ENCODE measurements at places on chromosomes 5 and 9.

GRCh38 chr5:129652349-129653056 lies 95.4 kb upstream of the MINAR2 start:
- H3K4me3 ChIP-seq: no peak overlapping the region
- no peak overlapping the region for H3K27ac ChIP-seq
- no peaks in the 10 kb centered on the region for H3K27me3 ChIP-seq

GRCh38 chr5:154771383-154771901 lies 16.3 kb downstream of the LARP1 start:
- no peaks in the 10 kb centered on the region for H3K27me3 ChIP-seq
- H3K27ac ChIP-seq: peak overlapping the region; percentile 57
- H3K4me1 ChIP-seq: peaks cover 97% of the 10 kb centered on the region

DNA sequence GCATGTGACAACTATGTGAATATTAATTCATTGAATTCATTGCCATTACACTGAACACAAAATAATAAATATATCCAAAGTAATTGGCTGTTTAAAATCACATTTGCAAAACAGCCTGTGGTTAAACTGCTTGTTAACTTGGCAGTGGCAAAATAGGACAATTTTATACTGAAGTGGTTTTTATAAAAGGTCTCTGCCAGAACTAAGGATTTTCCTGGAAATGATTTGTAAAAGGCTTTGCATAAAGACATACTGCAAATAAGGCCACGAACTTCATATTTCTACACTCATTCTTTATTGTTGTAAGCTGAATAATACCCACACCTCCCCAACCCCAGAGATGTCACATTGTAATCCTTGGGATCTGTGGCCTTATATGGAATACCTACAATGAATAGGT lies 370.3 kb upstream of the RGMB start:
- H3K4me1 ChIP-seq: peaks cover 29% of the 10 kb centered on the region
- no peaks in the 10 kb centered on the region for H3K36me3 ChIP-seq
- H3K4me3 ChIP-seq: no peak overlapping the region
- H3K27ac ChIP-seq: no peak overlapping the region

GRCh38 chr5:161078793-161079192 lies 226.8 kb upstream of the ATP10B start:
- H3K27ac ChIP-seq: no peak overlapping the region
- DNase-seq: no peak
- no peaks in the 10 kb centered on the region for H3K4me1 ChIP-seq
- no peak overlapping the region for H3K4me3 ChIP-seq
- no peaks in the 10 kb centered on the region for H3K36me3 ChIP-seq

GRCh38 chr5:78280261-78280660 lies 14.2 kb downstream of the AP3B1 start:
- no peaks in the 10 kb centered on the region for H3K36me3 ChIP-seq
- no peak overlapping the region for H3K27ac ChIP-seq
- H3K27me3 ChIP-seq: no peaks in the 10 kb centered on the region
- no peak overlapping the region for H3K4me3 ChIP-seq

DNA sequence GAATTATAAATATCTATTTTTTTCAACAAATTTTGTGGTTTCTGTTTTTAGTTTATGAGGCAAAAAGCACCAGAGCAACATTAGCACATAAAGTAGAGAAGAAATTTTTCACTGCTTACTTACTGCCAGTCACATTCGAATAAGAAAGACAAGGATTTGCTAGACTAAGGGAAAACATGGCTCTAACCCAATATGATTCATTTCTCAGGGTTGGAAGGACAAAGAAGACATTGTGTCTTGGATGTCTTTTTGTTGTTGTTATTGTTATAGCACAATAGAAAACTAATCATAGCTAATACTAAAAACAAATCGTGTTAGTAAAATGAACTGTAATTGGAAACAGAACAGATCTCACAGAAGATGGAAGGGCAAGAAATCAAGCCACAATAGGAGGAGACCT lies 90.9 kb upstream of the SLCO6A1 start:
- no peak overlapping the region for H3K27ac ChIP-seq
- no peaks in the 10 kb centered on the region for H3K36me3 ChIP-seq
- H3K4me1 ChIP-seq: no peaks in the 10 kb centered on the region
- no peaks in the 10 kb centered on the region for H3K27me3 ChIP-seq
- DNase-seq: no peak
- H3K4me3 ChIP-seq: no peak overlapping the region
